NCI-H187 (cell line): ENCODE measurements at places on chromosomes 1 and 21.

DNA sequence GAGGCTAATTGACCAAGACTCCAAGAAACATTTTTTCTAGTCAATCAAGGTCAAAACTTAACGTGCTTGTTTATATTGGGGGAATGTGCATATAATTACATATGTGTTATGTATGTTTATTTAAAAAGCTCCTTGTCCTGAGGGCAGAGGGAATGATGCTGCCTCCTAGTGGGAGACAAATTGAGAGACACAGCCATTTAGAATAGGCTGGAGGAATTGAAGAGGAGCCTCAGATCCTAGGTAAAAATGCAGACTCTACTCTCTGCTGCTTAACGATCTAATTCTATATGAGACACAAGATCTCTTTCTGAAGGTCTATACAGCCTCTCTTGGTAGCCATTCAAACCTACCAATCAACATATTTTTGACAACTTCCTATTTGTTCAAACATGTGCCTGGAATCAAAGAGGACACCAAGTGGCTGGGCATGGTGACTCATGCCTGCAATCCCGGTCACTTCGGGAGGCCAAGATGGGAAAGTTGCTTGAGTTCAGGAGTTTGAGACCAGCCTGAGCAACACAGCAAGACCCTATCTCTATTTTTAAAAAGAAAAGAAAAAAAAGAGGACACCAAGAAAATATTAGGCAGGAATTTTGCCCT lies 136.6 kb upstream of the ZNF648 start:
- no peak for DNase-seq

- no peak for DNase-seq
Observed at GRCh38 chr1:7266561-7266960, 481.3 kb downstream of the CAMTA1 start.

DNA sequence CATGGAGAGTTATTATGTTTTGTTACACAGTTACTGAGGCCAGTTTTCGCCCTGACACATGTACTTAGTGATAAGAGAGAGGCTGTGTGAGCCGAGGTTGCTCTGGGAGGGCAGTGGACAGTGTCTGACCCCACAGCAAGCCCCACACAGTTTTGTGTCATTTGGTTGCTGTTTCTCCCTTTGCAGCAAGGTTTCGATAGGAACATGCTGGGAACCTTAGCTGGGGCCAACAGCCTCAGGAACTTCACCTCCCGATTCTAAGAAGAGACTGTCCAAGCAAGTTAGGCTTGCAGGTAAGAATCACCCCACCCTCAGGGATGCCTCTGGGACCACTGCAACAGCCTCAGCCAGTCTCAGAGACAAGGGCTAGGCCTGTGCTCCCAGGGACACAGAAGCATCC lies 45.3 kb downstream of the PKP1 start:
- DNase-seq = no peak

- no peak for DNase-seq
Observed at GRCh38 chr1:214843281-214843680, 239.3 kb upstream of the KCNK2 start.

DNA sequence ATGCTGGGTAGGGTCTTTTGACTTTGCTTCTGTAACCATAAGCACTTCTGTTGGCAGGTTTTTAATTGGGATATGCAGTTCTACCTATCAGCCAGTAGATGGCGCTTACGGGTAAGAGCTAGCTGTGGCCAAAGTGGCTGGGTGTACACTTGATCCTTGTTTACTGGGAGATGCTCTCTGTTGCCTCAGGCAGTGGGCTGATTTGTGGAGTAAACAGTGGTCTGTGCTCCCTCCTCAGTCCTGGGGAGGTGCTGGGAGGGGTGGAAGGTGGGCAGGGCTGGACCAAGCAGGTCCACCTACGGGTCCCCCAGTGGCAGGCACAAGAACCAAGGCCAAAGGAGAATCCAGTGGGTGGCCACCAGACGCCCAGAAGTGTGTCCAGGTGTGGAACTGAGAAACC lies 43.4 kb downstream of the RALGPS2 start:
- no peak for DNase-seq

DNA sequence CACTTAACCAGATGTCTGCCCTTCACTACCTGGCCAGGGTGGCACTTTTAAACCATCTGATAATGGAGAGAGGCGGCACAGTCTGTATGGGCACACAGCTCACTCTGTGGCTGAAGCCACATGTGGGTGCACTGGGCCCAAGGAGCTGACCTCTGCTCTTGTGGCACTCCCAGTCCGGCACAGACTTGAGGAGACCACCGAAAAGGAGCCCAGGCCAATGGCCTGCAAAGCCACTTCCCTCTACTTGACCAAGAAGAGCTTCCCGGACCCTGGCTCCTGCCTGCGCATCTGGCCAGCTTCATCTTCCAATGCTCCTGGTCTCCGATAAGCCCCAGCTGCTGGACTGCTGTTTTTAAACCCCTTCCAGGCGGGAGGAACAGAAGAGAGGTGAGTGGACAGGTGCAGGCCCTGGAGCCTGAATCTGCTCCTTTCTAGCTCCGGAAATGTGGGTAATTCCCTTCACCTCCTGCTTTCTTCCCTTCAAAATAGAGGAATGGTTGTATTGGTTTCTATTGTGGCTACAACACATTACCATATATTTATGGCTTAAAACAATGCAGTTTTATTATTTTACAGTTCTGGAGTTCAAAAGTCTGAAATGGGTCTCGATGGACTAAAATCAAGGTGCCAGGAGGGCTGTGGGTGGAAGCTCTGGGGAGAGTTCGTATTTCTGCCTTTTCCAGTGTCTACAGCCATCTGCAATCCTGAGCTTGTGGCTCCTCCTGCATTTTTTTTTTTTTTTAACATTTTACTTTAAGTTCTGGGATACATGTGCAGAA lies 11.6 kb downstream of the GNG4 start:
- DNase-seq = no peak

DNA sequence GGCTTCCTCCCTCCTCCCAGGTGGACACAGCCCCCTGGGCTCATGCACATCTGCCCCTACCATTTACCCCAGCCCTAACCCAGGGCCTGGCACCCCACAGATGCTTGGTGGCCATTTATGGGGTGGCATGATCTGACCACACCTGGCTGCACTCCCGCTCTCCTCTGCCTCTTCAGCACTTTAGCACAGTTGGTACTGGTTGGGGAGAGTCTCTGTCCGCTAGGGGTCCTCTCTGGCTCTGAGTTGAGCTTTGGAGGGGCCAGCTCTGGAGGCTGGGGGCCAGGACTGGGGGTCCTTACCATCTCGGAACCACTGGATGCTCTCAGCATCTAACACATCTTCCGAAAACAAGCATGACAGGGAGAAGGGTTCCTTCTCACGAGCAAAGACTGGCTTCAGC lies 17.4 kb downstream of the MYOM3 start:
- DNase-seq = no peak

DNA sequence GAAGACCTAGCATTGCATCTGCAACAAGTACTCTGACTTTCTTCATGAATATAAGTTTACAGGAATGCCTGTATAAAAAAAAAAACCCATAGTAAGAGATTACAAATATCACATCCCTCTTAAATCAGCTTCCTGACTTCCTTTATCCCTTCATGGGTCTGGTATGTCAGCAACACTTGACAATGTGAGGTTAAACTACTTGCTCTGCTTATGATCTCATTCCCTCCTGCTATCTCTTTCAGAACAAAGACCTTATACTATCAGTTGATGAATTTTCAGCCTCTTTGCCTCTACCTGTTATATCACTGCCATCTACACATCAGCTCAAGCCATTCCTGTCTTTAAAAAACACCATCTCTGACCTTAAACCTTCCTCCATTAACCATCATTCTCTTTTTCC lies 130.9 kb upstream of the SAMSN1 start:
- no peak for DNase-seq

GRCh38 chr1:234555390-234556024 lies 54.5 kb downstream of the IRF2BP2 start:
- DNase-seq = no peak

- no peak for DNase-seq
Observed at GRCh38 chr1:41192456-41193178, 49.5 kb downstream of the SCMH1 start.

DNA sequence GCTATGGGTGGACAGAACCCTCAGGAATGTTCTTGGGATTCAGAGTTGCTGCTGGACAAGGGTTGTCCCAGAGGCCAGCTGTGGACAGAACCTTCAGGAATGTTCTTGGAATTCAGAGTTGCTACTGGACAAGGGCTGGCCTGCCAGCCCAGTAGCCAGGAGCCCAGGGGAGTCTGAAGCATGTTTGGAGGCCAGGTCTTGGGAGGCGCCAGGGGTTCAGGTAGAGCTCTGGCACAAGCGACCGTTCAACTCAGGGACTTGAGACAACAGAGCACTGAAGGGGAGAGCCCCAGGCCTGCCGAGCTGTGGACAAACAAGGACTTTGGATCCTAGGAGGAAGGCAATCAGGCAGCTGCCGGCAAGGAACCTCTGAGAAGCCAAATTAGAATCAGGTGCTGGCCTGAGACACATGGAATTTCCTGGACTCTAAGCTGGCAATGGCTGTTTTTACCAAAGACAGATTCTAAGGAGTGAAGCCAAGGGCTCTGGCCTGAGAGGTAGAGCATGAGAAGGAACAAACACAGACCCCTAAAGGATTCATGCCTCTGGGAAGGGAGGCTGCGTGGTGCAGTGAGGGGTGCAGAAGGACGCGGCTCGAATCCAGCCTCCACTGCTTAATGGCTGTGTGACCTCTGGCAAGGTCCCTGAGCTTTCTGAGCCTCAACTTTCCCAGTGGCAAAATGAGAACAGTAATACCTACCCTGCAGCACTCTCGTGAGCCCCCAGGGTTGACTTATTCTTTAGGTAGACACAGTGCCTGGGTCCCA lies 13.4 kb downstream of the PLA2G5 start:
- DNase-seq = no peak

DNA sequence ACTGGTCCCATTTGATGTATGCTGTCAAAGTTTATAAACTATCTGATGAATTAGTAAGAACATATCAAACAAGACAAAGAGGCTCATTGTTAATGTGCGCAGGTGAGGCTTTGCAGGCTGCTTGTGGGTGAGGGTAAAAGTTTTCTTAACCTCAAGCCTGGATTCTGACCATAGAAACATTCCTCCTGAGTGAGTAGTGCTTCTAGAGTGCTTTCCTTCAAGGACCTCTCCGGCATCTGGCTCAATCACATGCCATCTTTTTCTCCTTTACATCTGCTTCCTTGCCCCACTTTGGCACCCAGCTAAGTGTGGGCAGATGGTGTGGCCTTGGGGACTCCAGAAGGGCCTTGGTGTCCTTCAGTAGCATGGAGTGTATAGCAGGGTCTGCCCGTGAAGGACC lies 104.0 kb downstream of the ROR1 start:
- no peak for DNase-seq

GRCh38 chr1:154326546-154327465 lies 1.5 kb downstream of the ATP8B2 start:
- DNase-seq = no peak

DNA sequence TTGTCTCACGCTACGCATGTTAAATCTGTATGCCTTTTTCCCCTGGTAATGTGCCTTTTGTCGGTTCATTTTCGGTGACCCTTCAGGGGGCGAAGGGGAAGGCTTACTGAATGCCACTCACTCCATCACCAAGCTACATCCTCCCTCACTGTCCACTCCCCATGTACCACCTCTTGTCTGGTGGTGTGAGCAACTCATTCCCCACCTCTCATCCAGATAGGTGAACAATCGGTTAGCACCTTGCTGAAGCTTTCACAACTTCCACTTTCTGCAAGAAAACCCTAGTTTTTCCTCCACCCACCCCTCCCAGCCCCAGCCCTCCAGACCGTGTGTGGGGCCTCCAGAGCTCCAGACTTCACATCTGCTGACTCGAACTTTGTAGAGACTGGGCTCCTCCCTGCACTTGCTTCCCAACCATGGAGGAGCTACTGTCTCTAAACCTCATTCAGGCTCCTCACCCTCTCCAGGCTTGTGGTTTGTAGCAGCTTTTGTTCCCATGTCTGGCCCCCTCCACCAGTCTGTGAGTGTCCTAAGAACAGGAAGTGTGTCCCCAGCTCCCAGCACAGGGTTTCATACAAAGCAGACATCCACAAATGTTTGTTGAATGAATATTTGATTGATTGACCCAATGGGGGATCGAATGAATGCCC lies 48.4 kb upstream of the RUNX3 start:
- DNase-seq = no peak

DNA sequence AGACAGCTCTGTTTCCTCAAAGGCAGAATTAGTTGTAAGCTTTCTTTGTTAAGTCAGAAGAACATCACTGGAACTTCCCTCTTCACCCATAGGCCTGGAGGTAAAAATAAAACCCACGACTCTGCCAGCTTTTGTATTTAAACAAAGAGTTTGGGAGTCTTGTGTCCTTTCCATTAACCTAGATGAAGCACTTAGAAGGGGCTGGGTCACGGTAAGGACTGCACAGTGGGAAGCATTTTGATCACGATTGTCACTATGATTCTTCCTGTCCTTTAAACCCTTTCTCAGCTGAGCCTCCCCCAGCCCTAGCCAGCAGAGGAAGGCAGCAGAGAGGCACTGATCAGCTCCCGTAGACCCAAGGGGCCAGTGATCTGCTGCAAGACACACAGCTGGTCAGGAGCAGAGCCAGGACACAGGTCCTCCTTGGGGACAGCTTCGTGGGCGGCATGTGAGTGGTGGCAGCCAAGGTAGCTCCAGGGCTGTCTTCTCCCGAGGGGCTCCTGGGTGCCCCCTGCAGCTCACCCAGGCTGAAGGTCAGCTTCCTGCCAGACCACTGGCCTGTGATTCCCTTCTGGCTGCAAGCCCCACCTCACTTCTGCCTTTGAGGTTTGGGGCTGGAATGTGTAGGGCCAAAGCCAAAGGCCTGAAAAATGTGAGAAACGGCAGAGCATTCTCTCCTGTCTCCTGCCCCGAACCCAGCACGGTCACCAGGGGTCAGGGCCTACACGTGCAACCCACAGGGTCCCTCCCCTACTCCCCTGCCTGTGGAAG lies 4.0 kb upstream of the LAPTM5 start:
- DNase-seq = no peak

GRCh38 chr1:204584699-204585372 lies 68.6 kb downstream of the MDM4 start:
- DNase-seq = no peak

DNA sequence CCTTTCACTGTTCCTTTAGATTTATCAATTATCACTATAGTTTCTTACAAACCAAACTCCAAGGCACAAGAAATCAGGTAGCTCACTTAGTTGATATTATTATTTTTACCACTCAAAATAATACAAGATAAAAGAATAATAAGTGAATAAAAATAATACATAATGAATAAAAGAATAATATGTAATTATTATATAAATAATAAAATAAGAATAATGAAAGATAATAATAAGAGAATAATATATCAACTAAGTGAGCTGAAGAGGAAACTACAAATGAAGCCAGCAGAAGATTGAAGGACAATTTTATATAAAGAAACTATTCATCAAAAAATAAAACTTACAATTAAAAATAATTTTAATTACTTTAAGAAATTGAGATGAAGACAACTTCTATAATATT lies 90.6 kb downstream of the LRRIQ3 start:
- DNase-seq = no peak
